GM20000 (cell line): ENCODE measurements at places on chromosomes 4 and X.
A peak's percentile ranks its signal among the peaks of the same experiment; 100 is the strongest.

- DNase-seq, result no peak
Measured at GRCh38 chr4:27728892-27729291, 868.3 kb downstream of the STIM2 start.

DNA sequence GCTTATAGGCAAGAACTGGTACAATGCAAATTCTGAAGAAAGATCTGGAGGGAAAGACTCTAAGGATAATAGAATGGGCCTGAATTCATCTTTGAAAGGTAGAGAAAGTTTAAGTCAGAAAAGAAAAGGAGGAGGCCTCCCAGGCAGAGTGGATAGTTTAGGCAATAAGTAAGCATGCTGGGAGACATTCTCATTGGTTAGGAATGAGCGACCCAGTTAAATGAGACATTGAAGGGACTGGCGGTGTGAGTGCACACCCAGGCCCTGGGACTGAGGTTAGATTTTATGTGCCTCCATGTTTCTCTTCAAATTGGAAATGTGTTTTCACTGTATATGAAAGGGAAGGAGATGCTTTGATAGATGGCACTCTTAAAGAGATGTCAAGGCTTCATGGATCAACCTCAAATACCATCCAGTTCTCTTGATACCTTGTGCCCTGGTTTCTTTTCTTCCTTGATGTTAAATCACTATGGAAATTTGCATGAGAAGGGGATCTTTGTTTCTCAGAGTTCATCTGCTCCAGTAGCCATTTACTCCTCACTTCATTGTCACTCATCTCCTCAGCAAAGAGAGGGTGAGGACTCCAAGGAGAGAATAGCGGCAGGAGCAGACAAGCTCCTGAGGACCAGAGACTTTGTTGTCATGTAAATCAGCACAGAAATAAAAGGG, 584.2 kb upstream of the INTU start:
- no peak for DNase-seq

DNA sequence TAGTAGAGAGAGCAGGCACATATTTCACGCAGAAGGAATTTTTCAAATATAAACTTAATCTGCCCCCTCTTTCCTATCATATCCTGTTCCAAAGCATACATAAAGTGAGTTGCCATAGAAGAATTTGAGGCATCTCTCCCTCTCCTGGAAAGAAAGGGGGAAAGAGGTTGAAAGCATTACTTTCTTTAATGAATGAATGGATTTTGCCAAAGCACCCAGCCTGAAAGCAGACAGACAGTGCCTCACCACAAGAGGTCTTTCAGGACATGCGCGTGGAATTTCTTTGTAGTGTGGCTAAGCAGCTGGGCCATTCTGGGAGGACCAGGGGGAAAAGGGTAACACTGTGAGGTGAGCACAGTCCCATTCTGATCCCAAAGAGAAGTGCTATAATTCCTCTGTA, 651.4 kb downstream of the IQCM start:
- DNase-seq, result no peak

GRCh38 chr4:126954537-126955291, 678.0 kb upstream of the INTU start:
- no peak for DNase-seq

DNA sequence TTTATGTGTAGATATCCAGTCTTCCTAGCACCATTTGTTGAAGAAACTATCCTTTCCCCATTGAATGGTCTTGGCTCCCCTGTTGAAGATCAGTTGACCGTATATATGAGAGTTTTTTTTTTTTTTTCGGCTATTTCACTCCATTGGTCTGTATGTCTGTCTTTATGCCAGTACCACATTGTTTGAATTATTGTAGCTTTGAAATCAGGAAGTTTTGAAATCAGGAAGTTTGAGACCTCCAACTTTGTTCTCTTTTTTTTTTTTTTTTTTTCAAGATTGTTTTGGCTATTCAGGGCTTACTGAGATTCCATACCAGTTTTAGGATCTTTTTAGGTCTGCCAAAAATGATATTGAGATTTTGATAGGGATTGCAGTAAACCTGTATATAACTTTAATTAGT, 4.3 kb upstream of the SCD5 start:
- no peak for DNase-seq

DNA sequence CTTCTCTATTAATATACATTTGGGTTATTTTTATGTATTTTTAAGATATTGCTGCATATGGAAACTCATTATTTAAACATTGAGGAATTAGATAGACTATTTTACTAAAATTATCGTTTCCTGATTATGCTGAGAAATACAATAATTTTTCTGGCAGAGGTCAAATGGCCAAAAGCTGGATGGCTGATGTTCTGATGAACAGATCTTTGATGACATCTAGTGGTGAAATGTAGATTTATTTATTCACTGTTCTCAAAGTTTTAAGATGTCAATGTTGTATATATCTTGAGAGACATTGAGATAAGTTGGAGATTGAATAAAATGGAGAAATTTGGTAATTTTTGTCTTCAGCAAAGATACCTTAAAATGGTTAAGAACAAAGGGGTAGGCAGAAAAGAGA, 96.2 kb downstream of the UGT8 start:
- DNase-seq, result peak; percentile 7

DNA sequence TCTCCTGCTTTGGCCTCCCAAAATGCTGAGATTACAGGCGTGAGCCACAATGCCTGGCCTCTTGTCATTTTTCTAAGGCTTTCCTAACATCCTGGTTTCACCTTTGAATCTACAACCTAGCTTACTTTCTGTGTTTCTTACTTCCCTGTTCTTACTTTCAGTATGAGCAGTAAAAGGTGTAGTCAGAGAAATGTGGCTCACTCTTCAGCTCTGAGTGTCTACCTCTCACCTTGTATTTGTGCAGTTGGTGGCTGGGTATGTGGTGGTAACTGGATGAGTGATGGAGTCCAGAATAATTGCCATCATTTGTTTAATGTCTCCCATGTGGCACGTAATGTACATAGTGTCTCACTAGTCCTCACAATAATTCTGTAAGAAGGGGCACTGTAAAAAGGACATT, 19.1 kb upstream of the CXCL11 start:
- DNase-seq, result peak; percentile 83

GRCh38 chr4:98733601-98734000, 75.2 kb upstream of the TSPAN5 start:
- no peak for DNase-seq

GRCh38 chr4:22315628-22316027, 200.2 kb downstream of the ADGRA3 start:
- no peak for DNase-seq

GRCh38 chrX:52341493-52341892, 27.3 kb upstream of the XAGE2 start:
- no peak for DNase-seq

DNA sequence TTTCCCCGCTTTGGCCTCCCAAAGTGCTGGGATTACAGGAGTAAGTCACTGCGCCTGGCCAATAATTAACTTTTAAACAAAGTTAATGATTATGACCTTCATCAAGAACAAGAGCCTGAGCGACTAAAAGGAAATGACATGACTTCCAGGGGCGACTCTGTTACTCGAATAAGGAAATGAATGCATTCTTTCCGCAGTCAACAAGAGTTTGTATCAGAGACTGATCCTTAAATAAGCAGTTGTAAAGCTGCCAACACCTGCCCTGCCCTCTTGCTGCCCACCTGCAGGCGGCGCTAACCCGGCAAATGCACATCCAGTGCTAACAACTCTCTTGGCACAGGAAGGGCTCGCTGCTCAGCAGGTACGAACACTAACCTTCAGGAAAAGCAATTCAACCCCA, 27.3 kb downstream of the WDR1 start:
- DNase-seq, result no peak

DNA sequence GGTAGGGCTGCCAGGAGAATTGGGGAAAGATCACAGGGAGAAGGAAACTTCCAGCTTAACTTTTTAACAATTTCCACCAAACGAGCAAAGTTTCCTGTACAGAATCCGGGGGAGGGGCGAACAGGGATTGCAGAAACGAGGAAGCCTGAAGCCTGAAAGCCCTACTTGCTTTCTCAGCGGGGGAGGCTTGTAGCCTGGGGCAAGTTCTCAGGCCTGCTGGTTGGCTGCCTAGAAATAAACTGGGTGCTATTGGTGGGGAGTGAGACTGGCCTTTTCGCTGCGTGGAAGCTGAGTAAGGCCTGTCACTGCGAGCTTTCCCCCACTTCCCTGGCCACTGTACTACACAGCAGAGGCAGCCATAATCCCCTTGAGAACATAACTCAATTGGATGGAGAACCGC, 110.8 kb upstream of the ATP8A1 start:
- DNase-seq, result no peak

DNA sequence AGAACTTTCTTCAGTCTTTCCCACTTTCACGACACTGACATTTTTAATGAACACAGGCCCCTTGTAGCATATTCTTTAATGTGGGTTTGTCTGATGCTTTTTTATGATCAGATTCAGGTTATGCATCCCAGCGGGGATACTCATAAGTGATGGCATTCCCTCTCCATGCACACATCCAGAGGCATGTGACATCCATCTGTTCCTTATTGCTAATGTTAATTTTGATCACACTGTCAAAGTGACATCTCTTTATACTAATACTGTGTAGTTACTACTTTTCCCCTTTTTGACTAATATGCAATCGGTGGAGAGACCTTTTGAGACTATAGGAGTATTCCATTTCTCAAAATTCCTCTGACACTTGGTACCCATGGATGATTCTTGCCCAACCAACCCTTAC, 43.8 kb upstream of the HS3ST1 start:
- DNase-seq, result no peak

GRCh38 chrX:41043196-41043595, 42.0 kb upstream of the USP9X start:
- no peak for DNase-seq

GRCh38 chr4:130338851-130339250, 1242.9 kb downstream of the C4orf33 start:
- no peak for DNase-seq

DNA sequence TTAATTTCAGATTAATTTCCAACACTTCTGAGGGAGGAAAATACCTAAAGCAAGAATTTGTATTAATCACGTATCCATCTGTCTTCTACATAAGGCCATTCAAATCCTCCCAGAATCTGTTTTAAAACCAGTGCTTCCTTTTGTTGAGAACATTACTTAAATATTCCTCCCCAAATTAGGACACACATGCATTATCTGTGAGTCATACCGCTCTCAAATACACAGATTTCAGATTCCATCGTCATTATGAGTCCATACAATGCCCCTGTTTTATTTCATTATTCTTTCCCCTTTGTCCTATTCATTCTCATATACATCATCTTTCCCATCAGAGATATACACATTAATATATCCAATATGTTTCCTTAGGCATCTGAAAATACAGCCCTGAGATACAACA, 57.3 kb upstream of the PRSS12 start:
- DNase-seq, result no peak

- DNase-seq, result no peak
Measured at GRCh38 chr4:57639561-57640382, 529.6 kb upstream of the IGFBP7 start.

DNA sequence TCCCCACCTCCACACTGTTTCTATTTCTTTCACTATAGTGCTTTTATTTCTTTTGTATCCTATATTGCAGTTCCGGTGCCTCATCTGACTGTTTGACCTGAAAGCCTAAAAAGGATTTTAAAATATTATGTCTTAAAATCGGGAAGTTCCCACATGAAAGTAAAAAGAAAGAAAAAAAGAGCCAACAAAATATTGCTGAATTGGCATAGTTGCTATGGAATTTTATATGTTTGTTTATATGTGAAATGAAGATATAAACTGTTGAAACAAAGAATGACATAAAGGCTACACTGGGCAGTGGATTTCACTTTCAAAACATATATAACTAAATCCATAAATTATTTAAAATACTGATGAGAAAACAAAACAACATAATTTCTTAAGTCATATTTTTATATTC, 1383.7 kb downstream of the C4orf33 start:
- no peak for DNase-seq

DNA sequence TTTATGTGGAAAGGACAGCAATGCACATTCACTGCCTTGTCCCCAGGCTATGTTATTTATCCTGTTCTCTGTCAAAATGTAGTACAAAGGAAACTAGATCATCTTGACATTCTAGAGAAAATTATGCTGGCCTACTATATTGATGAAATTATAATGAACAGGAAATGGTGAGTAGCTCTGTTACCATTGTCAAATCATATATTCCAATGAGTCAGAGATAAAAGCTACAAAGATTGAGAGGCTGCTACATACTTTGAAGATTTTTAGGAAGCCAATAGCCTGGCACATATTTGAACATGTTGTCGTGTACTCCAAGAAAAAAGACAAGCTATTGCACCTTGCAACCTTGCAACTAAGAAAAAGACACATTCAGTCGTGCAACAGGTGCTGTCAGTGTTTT, 52.7 kb upstream of the TET2 start:
- no peak for DNase-seq

GRCh38 chrX:138718941-138719340, 7.4 kb upstream of the FGF13 start:
- no peak for DNase-seq

- DNase-seq, result no peak
Measured at GRCh38 chrX:49238735-49239134, 3.5 kb downstream of the CCDC22 start.

- DNase-seq, result no peak
Measured at GRCh38 chr4:99473131-99473530, 37.7 kb upstream of the C4orf17 start.

GRCh38 chrX:125710403-125711062, 390.9 kb downstream of the TEX13C start:
- no peak for DNase-seq

GRCh38 chr4:56229947-56230346, 157.3 kb downstream of the AASDH start:
- no peak for DNase-seq

- no peak for DNase-seq
Measured at GRCh38 chr4:105662935-105663675, 45.4 kb downstream of the INTS12 start.

- DNase-seq, result no peak
Measured at GRCh38 chrX:132171881-132172280, 44.1 kb upstream of the FRMD7 start.

GRCh38 chr4:85725721-85726170, 250.8 kb downstream of the ARHGAP24 start:
- peak; percentile 40 for DNase-seq

DNA sequence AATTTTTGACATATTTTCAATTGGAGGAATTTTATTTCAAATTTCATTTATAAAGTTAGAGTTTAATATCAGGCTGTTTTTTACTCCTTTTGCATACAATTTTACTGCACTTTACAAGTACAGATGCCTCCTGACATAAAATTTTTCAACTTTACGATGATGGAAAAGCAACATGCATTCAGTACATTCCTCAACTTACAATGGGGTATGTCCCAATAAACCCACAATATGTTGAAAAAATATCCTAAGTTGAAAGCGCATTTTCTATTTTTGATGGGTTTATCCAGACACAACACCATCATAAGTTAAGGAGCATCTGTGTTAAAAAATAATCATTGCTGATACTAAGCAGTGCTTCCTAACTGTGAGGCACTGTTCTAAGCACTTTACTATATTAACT, 4.3 kb downstream of the KLHL5 start:
- no peak for DNase-seq

GRCh38 chrX:37315511-37316248, 33.5 kb upstream of the PRRG1 start:
- DNase-seq, result no peak
